ENCODE measurements at places on chromosomes 6 and 20. TPM values are rescaled to one million over a fixed set of nuclear protein-coding genes. Genes with fewer than 3 reads are reported as not detected.

The PNLDC1 gene
- not detected for total RNA-seq

The SLC22A2 gene
- not detected for total RNA-seq

GRCh38 chr20:31861385-31862156, 8.8 kb downstream of the DUSP15 start:
- peaks cover 12% of the 10 kb centered on the region for H3K4me1 ChIP-seq
- peaks cover 2% of the 10 kb centered on the region for H3K36me3 ChIP-seq
- peak overlapping the region; percentile 38 for H3K27ac ChIP-seq

DNA sequence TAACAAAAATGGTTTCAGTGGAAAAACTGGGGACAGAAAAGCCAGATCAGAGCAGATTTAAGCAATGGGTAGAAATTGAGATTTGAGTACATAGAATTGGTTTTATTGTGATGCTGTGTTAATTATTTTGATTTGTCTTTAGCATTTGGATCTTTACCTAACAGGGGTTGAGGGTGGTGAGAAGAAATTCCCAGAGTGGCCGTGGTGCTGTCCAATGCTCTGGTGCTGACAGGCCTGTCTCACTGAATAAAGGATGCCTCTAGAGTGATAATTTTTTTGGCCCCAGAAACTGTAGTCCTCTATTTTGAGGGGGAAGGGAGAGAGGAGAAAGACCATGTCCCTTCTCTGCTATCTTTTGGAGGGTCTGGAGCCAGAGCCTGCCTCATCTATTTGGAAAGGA, 79.1 kb downstream of the LYRM2 start:
- peaks cover 40% of the 10 kb centered on the region for H3K4me1 ChIP-seq
- H3K27ac ChIP-seq, result no peak overlapping the region
- H3K4me3 ChIP-seq, result no peak overlapping the region
- DNase-seq, result no peak

DNA sequence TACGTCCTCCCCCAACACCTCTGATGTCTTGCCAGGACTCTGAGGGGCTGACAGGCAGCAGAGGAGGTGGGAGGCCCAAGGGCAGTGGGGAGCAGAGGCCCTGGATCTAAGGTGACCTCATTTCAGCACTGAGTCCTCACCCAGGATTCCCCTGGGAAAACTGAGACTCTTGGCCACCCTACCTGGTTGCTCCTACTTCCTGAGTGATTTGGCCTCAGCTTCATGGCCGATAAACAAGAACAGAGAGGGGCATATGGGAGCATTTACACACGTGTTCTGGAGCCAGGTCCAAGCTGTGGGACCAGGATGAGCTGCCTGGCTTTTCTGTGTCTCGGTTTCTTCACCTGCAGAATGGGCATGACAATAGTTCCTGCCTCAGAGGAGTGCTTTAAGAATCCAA, 133.8 kb downstream of the ANKRD60 start:
- H3K36me3 ChIP-seq, result no peaks in the 10 kb centered on the region
- H3K27me3 ChIP-seq, result peaks cover 6% of the 10 kb centered on the region
- no peaks in the 10 kb centered on the region for H3K4me1 ChIP-seq
- no peak for DNase-seq
- H3K4me3 ChIP-seq, result no peak overlapping the region

DNA sequence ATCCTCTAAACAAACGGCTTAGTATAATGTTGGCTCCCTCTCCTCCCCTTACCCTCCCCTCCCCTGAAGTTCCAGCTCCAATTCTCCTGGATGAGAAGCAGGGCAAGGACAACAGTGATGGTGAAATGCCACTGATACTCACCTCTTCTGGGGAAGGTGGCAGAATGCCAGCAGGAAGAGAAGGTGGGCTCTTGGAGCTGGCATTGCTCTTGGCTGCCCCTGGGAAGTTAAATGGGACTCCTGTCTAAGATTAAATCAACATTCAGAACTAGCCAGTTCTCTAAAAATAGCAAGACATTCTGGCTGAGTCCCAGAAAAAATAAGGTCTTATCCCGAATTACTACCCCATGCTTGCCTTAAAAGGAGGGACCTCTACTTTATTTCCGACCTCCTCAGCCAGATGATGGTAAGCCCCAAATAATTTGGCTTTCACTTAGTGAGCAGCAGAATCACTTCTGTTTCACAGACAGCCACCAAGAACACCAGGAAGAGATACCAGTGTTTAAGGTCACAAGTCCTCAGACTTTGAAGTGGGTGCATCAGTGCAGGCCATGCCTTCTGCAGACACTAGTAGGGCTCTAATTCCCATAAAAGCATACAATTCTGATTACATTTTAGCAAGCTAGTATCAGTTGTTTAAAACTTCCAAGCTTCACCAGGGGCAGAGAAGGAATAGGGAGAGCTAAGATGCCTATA, 46.0 kb upstream of the IL17A start:
- no peak overlapping the region for H3K4me3 ChIP-seq
- no peak for DNase-seq
- peaks cover 60% of the 10 kb centered on the region for H3K27me3 ChIP-seq
- no peaks in the 10 kb centered on the region for H3K36me3 ChIP-seq
- H3K4me1 ChIP-seq, result peaks cover 8% of the 10 kb centered on the region
- no peak overlapping the region for H3K27ac ChIP-seq

The GINM1 gene
- total RNA-seq, result 60.1 TPM

- no peaks in the 10 kb centered on the region for H3K4me1 ChIP-seq
- no peak overlapping the region for H3K27ac ChIP-seq
- H3K36me3 ChIP-seq, result no peaks in the 10 kb centered on the region
- no peak overlapping the region for H3K4me3 ChIP-seq
- no peaks in the 10 kb centered on the region for H3K27me3 ChIP-seq
Measured at GRCh38 chr6:161850562-161850961, 576.7 kb upstream of the AGPAT4 start.

GRCh38 chr6:48229841-48230240, 118.8 kb upstream of the PTCHD4 start:
- no peaks in the 10 kb centered on the region for H3K36me3 ChIP-seq
- peaks cover 4% of the 10 kb centered on the region for H3K27me3 ChIP-seq
- H3K4me3 ChIP-seq, result no peak overlapping the region
- H3K27ac ChIP-seq, result no peak overlapping the region

The HCRTR2 gene
- not detected for total RNA-seq

DNA sequence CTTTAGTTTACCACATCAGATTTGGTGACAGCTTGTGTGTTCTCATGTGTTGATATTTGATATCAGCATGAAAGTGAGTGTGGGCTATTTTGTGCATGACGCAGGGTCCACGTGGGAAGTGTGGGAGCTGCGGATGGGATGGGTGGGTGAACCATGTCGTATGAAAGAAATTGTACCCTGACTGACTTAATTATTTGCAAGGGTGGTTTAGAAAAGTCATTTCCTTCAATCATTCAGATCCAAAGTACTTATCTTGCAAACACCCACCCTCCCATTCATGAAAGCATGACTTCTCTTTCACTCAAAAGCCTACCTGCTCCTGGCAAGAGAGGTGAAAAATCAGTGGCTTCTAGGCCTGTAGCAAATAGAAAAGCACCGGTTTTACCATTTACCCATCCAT, 91.8 kb upstream of the BACH2 start:
- no peak overlapping the region for H3K27ac ChIP-seq
- no peaks in the 10 kb centered on the region for H3K27me3 ChIP-seq
- no peaks in the 10 kb centered on the region for H3K36me3 ChIP-seq
- no peak for DNase-seq

DNA sequence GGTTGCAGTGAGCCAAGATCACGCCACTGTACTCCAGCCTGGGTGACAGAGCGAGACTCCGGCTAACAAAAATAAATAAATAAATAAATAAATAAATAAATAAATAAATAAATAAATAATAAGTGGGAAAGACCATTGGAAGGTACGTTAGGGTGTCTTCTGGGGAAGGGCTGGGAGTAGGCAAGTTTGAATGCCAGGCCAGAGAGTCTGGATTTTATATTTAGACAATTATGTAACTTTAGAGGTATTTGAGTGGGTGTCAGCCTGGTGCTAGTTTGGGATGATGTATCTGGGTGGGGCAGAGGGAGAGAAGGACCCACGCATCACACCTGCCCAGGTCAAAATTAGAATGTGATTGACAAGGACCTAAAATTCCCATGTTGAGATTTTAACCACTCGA, 108.5 kb upstream of the PRND start:
- no peak overlapping the region for H3K27ac ChIP-seq
- no peaks in the 10 kb centered on the region for H3K36me3 ChIP-seq

DNA sequence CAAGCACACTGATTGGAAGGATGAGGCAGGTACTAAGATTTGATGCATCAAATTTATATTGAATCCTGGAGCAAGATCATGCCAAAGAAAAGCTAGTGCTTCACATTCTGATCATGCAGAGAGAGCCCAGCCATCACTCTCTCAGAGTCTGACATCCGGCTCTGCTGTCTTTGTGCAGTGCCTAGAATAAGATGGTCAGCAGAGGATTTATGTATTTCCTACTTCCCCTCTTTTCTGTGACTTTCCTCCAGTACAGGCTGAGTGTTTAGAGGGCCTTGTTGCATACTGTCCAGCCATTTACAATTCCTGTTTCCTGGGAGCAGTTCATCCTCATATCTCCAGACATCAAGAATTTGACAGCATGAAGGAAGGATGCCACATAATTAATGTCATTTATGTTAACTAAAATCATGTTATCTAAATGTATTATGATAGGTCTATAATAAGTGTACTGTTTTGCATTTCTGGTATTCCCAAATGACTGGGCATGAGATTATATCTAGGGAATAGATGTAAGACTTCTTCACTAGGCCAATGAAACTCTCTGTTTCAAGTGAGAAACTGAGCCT, 167.6 kb downstream of the EPM2A start:
- no peaks in the 10 kb centered on the region for H3K27me3 ChIP-seq
- no peaks in the 10 kb centered on the region for H3K36me3 ChIP-seq
- no peak overlapping the region for H3K27ac ChIP-seq
- no peak overlapping the region for H3K4me3 ChIP-seq
- no peak for DNase-seq
- no peaks in the 10 kb centered on the region for H3K4me1 ChIP-seq

The OR2B6 gene
- total RNA-seq, result not detected

DNA sequence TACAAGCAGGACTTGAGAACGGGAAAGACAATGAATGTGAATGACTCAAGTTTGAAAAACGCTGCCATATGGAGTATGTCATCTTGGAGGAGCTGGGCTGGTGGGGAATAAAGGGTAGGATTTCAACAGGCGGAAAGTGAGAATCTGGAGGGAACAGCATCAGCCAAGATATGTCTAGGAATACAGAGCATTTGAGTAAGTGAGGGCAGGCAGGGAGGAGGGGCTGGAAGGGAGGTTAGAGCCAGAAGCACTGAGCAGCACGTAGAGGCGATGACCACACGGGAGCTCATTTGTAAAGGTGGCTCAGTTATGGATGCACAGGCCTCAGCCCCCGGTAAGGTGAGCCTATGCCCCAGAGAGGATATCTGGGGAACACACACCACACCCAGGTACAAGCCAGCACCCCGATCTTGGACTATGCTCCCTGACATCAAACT, 115.1 kb downstream of the ZMYND8 start:
- no peak overlapping the region for H3K4me3 ChIP-seq
- peaks cover 24% of the 10 kb centered on the region for H3K36me3 ChIP-seq
- no peaks in the 10 kb centered on the region for H3K27me3 ChIP-seq
- H3K4me1 ChIP-seq, result peaks cover 18% of the 10 kb centered on the region
- no peak for DNase-seq
- peak overlapping the region; percentile 67 for H3K27ac ChIP-seq

DNA sequence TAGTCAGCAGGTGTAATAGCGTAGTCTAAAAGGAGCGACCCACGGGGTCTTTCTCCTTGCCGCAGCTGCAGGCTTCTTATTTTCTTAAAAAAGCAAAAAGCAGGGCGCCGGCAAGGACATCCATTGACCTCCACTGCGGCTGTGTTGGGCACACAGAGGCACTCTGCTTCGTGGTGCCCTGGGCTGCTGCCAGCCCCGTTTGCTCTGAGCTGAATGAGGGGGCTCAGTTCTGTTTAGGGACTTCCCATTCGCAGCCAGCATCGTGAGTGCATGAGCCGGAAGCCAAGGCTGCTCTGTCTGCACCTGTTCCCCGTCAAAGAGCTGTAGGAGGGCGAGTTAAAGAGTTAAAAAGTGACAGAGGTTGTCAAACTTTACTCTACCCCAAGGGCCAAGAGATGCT, 1.7 kb upstream of the SLC22A2 start:
- H3K4me3 ChIP-seq, result no peak overlapping the region
- no peaks in the 10 kb centered on the region for H3K36me3 ChIP-seq
- DNase-seq, result no peak
- H3K27me3 ChIP-seq, result peaks cover 10% of the 10 kb centered on the region
- H3K4me1 ChIP-seq, result peaks cover 6% of the 10 kb centered on the region

The PRND gene
- total RNA-seq, result not detected

- DNase-seq, result no peak
- no peaks in the 10 kb centered on the region for H3K27me3 ChIP-seq
- peaks cover 22% of the 10 kb centered on the region for H3K4me1 ChIP-seq
- H3K36me3 ChIP-seq, result no peaks in the 10 kb centered on the region
Measured at GRCh38 chr20:6559791-6560190, 207.7 kb upstream of the BMP2 start.

- H3K27ac ChIP-seq, result no peak overlapping the region
- H3K4me3 ChIP-seq, result no peak overlapping the region
- H3K36me3 ChIP-seq, result no peaks in the 10 kb centered on the region
- no peaks in the 10 kb centered on the region for H3K4me1 ChIP-seq
Measured at GRCh38 chr20:46111028-46111835, 6.9 kb upstream of the CD40 start.

- H3K27ac ChIP-seq, result no peak overlapping the region
- no peaks in the 10 kb centered on the region for H3K36me3 ChIP-seq
- H3K4me3 ChIP-seq, result no peak overlapping the region
- DNase-seq, result no peak
- H3K27me3 ChIP-seq, result peaks cover 5% of the 10 kb centered on the region
Measured at GRCh38 chr20:48816282-48817205, 11.3 kb downstream of the PREX1 start.

GRCh38 chr6:148998704-148999103, 251.9 kb downstream of the UST start:
- H3K4me3 ChIP-seq, result no peak overlapping the region
- DNase-seq, result no peak
- H3K36me3 ChIP-seq, result peaks cover 11% of the 10 kb centered on the region
- peak overlapping the region; percentile 86 for H3K27ac ChIP-seq
- no peaks in the 10 kb centered on the region for H3K27me3 ChIP-seq

The CRYBG1 gene
- 16.2 TPM for total RNA-seq

The ZBP1 gene
- not detected for total RNA-seq

GRCh38 chr6:163761481-163761880, 347.0 kb downstream of the QKI start:
- H3K4me1 ChIP-seq, result peaks cover 26% of the 10 kb centered on the region
- no peak overlapping the region for H3K4me3 ChIP-seq
- H3K36me3 ChIP-seq, result no peaks in the 10 kb centered on the region
- no peak for DNase-seq

The PLEKHG1 gene
- 1.8 TPM for total RNA-seq

The CLVS2 gene
- not detected for total RNA-seq

The DPPA5 gene
- total RNA-seq, result not detected

GRCh38 chr6:106502559-106502958, 126.7 kb downstream of the RTN4IP1 start:
- H3K4me3 ChIP-seq, result no peak overlapping the region
- DNase-seq, result no peak
- peaks cover 4% of the 10 kb centered on the region for H3K36me3 ChIP-seq
- no peak overlapping the region for H3K27ac ChIP-seq

GRCh38 chr6:20775981-20776380, 241.7 kb downstream of the CDKAL1 start:
- no peak overlapping the region for H3K27ac ChIP-seq
- H3K4me1 ChIP-seq, result peaks cover 1% of the 10 kb centered on the region
- no peak overlapping the region for H3K4me3 ChIP-seq
- no peak for DNase-seq
- no peaks in the 10 kb centered on the region for H3K27me3 ChIP-seq

- H3K4me3 ChIP-seq, result no peak overlapping the region
- H3K36me3 ChIP-seq, result no peaks in the 10 kb centered on the region
- DNase-seq, result no peak
- no peaks in the 10 kb centered on the region for H3K27me3 ChIP-seq
- no peak overlapping the region for H3K27ac ChIP-seq
Measured at GRCh38 chr6:39411001-39411400, 88.5 kb upstream of the KCNK16 start.

Measured in chondrocyte (in vitro differentiated cells).